ENCODE measurements at places on chromosomes 3 and 15.

GRCh38 chr3:38227989-38228388, 37.6 kb upstream of the SLC22A13 start:
- DNase-seq, result no peak

DNA sequence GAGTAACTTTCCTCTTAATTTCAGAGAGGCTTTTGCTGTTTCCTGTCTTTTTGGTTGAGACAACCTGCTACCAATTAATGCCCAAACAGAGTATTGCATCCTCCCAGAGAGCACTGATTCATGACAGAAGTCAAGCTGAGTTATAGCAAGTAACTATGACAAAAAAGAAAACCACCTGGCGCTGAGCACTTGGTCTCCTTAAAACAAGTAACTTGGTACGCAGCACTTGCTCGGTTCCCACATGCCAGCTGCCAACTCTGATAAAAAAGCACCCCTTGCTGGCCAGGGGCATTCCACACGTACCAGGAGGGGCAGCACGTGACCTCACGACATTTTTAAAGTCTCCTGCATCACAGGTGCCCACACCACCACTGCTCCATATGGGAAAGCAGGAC, 13.5 kb upstream of the MYO5C start:
- DNase-seq, result no peak

- no peak for DNase-seq
Measured at GRCh38 chr3:54951405-54951804, 23.5 kb upstream of the LRTM1 start.

GRCh38 chr15:78069462-78070029, 8.0 kb downstream of the TBC1D2B start:
- DNase-seq, result no peak

GRCh38 chr3:134765468-134765867, 29.6 kb upstream of the EPHB1 start:
- no peak for DNase-seq

DNA sequence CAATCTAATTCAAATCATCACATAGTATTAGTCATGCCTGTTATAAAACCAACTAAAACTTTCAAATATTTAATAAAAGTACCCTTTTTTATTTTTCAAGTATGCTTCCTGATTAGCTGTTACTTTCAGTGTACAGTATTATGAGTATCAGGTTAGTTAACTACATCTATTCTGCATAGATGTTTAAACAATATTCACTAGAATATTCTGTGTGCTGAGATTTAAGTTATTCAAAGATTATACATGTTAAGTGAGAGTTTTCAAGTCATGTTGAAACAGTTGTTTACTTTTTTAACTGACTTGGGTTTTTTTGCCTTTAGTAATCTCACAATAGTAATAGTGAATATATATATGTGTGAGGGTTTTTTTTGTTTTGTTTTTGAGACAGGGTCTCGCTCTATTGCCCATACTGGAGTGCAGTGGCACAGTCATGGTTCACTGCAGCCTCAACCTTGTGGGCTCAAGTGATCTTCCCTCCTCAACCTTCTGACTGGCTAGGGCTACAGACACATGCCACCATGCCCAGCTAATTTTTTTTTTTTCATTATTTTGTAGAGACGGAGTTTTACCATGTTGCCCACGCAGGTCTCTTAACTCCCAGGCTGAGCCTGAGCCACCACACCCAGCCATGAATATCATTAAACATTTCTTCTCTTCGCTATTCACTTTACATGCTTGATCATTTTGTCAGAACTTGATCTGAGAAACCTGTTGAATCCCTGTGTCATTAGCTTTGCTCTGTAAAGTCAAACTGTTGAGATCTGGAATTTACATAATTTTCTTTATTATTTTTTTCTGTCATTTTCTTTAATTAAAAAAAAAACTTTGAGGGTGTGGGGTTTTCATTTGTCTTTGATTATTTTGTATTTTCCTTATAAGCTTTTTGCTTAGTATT, 286.2 kb upstream of the UBE2E1 start:
- no peak for DNase-seq

DNA sequence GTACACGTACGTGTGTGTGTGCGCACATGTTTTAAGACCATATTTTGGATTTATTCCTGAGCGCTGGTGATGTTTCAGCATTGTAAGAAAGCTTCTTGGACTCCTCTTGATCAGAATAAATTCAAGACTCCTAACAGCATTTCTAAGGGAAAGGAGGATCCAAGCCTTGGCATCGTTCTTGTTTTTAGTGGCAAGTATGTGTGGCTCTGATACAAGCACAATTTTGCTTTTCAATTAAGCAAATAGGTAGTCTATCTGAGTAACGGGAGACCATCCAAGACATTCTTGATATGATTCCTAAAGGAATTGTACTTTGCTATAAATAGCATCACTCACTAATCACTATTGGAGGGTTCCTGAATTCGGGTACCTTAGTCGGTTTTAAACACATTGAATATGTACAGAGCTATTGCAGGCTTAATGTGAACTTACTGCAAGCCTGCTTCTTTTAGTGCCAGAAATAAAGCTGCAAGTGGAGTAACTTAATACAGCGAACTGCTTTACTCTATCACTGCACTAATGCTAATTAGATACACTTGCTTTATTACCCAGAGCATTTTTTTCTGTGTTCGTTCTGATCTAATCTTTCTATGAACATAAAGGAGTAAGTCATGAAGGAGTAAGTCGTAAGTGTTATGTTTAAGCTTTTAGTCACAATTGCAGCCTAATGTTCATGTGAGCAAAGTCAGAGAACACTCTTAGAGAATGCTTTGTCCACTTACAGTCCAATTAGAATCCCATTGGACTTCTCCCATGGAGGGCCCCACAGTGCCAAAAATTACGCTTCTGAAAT, 186.3 kb downstream of the MCTP2 start:
- no peak for DNase-seq

GRCh38 chr15:59005579-59005978, 18.1 kb downstream of the RNF111 start:
- no peak for DNase-seq

DNA sequence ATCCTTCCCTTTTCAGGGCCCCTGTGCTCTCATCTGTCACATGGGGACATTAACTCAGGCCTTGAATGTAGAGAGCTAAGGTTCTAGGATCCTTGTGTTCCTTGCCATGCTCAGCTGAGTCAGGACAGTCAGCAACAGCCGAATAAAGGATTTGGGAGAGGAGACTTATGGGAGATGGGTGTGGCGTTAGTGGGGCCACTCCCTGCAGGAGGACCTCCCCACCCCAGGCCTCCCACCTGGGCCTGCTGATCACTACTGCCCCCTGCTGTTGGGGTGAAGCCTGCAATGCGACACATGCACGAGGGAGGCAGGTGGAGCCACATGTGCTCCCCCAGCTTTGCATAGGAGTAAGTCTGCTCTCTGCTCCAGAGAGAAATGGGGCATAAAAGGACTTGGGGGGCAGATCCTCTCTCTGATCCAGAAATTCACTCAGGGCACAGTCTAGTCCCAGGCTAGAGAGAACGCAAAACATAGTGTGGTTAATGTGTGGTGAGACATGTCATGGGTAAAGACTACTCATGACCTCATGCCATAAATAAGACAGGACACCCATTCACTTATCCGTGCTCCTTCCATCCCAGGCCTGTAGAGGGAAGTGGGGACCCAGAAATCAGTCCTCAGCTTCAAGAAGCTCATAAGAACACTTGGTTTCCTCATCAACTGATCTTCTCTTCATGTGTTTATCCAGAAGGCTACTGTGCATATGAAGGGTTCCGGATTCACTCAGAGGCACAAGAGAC, 19.4 kb downstream of the RBP1 start:
- DNase-seq, result no peak

DNA sequence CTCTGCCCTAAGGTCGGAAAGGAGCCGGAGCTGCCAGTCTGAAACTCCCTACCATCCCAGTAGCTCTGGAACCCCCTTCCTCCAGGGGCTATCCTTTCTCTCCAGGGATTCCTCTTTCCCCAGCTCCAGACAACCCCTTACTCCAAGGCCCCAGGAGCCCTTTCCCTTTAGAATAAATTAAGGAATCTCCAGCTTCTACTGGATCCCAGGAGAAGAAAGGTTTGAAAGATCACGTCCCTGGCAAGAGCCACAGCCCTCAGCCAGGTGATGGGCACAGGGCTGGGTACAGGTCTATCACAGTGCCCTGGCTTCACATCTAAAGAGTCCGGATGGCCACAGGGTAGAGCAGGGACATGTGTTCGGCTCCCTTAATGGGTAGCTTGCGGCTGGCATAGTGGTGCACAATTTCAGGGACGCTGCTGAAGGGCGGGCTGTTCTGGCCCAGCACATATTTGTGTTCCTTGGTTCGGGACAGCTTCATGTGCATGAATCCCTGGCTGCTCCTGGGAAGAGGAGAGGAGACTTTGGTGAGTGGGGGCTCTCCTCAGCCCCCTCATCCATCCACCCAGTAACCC, 20.0 kb downstream of the SHF start:
- no peak for DNase-seq

All from stimulated activated CD4-positive, alpha-beta T cell treated with anti-CD3 and anti-CD28 coated beads, Interleukin-15, amount 100 ng/mL, for 1 hour (primary cell).